ENCODE measurements at places on chromosomes 7 and 10. TPM values are rescaled to one million over a fixed set of nuclear protein-coding genes. Genes with fewer than 3 reads are reported as not detected.

DNA sequence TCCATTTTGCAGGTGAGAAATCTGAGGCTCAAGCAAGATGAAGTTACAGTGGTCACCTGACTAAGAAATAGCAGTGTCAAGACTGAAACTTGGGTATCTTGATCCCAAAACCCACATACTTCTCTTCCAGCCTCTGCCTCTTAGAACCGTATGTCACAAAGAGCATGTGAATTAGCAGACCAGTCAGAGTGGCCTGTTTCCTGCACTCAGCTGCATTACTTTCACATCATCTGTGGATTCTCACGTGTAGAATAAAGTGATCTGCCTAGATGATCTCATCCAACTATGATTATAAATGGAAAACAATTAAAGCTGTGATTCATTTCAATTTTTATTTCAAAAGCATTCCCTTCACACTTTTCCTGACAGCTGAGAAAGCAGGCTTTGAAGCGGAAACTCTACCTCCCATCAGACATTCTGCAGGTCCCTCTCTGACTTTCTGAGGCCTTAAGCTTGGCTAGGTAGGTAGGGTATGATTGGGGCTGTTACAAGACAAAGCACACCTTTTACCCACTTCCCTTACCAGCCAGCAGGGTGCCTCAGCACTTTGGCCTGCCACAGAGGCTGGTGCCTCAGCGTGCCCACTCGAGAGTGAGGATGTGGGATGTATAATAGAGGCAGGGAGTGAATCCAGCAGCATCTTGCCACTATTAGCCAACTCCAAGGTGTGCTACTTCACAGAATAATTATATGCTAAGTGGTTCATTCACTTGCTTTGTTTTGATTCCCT lies 70.2 kb upstream of the PDE1C start:
- H3K27me3 ChIP-seq = no peaks in the 10 kb centered on the region
- no peak overlapping the region for H3K4me3 ChIP-seq
- H3K4me1 ChIP-seq = no peaks in the 10 kb centered on the region
- DNase-seq = no peak

The VPS26A gene
- polyA plus RNA-seq = 71.2 TPM

DNA sequence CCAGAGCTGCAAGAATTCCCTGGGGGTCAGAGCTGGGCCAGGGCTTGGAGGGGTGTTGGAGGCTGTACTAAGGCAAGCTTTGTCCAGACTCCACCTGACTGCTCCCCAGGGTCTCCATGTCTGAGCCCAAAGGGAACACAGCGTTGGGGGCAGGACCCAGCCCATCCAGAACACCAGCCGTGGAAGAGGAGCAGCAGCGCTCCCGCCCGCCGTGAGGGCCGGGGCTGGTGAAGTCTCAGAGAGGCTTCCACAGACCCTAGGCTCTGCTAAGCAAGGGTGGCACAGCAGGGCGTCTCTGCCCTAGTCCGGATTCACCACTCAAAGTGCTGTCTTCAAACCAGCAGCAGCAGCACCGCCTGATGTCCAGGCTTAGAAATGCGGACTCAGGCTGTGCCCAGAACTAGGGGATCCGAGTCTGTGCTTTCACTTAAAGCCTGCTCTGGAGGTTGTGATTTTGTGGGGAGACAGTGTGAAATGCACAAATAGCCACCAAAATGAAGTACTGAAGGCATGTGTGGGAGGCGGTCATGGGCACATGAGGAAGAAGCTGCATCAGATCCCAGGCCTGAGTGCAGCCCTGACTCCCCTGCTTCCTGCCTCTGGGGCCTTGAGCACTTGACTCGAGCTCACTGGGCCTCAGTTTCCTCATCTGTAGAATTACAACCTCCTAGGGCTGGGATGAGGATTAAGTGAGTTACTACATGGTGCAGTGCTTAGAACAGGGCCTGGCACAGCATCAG lies 16.6 kb upstream of the AQP1 start:
- DNase-seq = no peak
- no peaks in the 10 kb centered on the region for H3K27me3 ChIP-seq
- H3K36me3 ChIP-seq = no peaks in the 10 kb centered on the region

DNA sequence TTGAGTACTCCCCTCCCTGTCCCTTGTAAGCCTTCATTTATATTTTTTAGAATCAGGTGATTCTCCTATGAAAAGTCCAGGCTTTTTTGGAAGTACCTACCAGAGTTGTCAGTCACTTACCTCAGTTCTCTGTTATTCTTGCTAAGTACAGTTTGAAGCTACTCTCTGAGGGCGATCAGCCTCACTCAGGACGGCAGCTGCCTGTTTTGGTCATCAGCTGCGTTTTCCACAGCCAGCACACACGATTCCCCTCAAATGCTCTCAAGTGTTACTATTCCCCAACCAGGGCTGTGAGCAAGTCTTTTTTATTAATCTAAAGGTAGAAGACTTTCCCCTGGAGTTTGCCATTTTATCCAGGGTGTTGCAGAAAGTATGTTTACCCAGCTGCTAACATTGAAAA lies 328.6 kb downstream of the SUGCT start:
- H3K36me3 ChIP-seq = no peaks in the 10 kb centered on the region
- DNase-seq = no peak
- H3K4me3 ChIP-seq = no peak overlapping the region
- H3K27ac ChIP-seq = no peak overlapping the region
- no peaks in the 10 kb centered on the region for H3K27me3 ChIP-seq

The SMKR1 gene
- 0.37 TPM for polyA plus RNA-seq

GRCh38 chr7:69698109-69698825 lies 100.0 kb downstream of the AUTS2 start:
- DNase-seq = no peak
- H3K4me3 ChIP-seq = no peak overlapping the region
- no peaks in the 10 kb centered on the region for H3K36me3 ChIP-seq
- H3K27ac ChIP-seq = no peak overlapping the region
- H3K27me3 ChIP-seq = no peaks in the 10 kb centered on the region
- H3K4me1 ChIP-seq = no peaks in the 10 kb centered on the region

DNA sequence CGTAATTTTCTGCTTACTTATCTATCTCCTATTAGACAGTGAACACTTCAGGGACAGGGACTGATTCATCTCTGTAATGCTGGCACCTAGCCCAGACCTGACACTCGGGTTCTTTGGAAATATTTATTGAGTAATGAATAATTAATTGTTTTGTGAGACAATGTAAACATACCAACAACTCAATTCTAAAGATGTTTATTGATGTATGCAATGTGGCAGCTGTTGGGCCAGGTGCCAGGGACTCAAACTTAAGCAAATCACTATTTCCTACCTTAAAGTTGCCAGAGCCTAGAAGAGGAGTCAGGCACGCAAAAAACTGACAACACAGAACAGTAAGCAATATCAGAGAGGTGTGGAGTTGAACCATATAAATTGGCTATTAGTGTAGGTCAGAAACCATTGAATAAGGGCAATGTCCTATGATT lies 63.6 kb upstream of the BMPER start:
- H3K27ac ChIP-seq = no peak overlapping the region
- no peak overlapping the region for H3K4me3 ChIP-seq
- DNase-seq = no peak
- no peaks in the 10 kb centered on the region for H3K36me3 ChIP-seq

Data from hepatocyte (in vitro differentiated cells).